ENCODE measurements at places on chromosomes 4 and X.

GRCh38 chr4:158051401-158052235 lies 121.2 kb downstream of the GASK1B start:
- no peak for DNase-seq

- DNase-seq = no peak
Observed at GRCh38 chrX:20609916-20610415, 343.3 kb upstream of the RPS6KA3 start.

- no peak for DNase-seq
Observed at GRCh38 chrX:101977106-101977505, 45.3 kb upstream of the ZMAT1 start.

DNA sequence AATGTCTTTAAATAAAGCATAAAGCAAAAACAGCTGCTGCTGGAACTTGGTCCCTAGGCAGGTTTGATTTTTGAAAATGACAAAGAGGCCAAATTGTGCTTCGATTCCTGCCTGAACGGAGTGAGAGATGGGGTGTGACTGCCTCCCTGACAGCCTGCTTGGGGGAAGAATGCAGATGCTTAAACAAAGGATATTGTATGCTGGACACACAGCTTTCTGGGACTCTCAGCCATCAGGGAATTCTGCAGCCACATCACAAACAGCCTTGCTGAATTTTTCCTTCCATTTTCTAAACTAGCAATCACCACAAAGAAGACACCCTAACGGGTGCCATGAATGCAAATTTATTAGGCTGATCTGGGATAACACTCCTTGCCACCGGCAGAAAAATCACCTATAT lies 83.9 kb upstream of the CPEB2 start:
- no peak for DNase-seq

DNA sequence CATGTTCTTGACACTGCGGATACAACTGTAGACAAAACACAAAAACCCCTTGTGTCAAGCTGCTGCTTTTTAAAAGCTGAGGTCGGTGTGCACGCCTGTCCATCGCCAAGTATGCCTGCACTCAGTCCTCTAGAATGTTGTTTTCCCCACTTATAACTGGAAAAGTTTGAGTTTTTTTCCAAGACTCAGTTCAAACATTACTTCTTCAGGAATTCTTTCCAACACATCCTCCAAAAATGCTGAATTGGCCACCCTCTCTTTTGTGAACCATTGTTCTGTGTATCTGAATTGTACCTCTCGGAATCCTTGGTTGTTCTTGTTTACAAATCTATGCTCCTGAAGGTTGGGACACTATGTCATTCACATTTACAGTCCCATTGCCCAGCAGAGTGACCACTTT lies 94.6 kb downstream of the REELD1 start:
- no peak for DNase-seq

DNA sequence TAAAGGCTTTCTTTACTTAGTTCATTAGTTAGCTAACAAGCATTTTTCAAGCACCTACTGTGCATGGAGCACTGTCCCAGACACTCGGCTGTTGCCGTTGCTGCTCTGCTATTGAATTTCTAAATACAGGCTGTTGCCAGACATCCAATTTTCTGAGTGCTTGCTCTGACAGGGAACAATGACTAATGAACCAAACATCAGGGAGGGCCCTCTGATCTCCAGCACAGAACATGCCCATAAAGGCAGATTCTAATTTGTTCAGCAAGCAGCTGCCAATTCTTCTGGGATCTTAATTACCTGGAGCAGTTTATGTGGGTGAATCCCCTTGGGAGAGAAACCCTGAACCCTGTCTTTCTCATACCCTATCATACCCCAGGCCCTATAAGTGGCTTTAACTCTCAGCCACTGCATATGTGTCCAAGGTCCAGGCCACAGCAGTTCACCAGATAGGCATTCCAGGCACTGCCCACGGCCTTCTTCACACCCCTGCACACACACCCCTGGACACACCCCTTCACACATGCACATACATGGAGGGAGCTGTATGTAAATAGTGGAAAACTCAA lies 27.9 kb downstream of the TSC22D3 start:
- DNase-seq = no peak

GRCh38 chrX:23660766-23661132 lies 6.5 kb upstream of the PRDX4 start:
- no peak for DNase-seq

GRCh38 chr4:118981171-118981838 lies 92.7 kb downstream of the SYNPO2 start:
- no peak for DNase-seq

DNA sequence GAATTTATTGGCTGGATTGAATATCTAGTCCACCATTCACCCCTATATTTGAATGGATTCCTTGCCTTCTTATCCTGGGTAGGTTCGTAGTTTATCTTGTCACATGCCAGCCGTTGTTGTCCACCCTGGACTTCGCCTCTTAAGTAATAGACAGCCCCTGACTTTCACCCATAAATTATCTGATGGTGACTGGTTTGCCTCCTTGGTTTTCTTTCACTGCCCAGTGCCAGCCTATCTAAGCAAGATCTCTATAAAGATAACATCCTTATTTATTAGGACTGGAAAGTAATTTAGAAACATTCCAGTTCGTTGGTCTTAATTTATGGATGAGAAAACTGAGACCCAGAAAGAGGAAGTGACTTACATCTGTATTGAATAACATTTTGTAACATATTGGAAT lies 410.3 kb downstream of the RPA4 start:
- no peak for DNase-seq

DNA sequence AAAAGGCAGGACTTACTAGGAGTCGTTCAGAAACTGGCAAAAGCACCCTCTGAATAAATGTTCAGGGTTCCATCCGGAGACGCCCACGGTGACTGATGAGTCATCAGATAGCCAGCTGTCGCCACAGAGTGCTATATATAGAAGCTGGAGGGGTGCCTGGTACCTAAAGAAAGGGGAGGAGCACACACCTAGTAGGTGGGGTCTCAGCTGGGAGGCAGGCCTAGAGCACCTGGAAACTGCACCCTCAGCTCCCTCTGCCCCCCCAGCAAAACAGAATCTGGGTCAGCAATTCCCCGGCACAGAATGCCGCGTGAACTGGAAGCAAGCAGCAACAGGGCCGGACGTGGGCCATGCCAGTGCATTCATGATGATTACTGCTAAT lies 242.0 kb downstream of the BCOR start:
- DNase-seq = peak; percentile 51

DNA sequence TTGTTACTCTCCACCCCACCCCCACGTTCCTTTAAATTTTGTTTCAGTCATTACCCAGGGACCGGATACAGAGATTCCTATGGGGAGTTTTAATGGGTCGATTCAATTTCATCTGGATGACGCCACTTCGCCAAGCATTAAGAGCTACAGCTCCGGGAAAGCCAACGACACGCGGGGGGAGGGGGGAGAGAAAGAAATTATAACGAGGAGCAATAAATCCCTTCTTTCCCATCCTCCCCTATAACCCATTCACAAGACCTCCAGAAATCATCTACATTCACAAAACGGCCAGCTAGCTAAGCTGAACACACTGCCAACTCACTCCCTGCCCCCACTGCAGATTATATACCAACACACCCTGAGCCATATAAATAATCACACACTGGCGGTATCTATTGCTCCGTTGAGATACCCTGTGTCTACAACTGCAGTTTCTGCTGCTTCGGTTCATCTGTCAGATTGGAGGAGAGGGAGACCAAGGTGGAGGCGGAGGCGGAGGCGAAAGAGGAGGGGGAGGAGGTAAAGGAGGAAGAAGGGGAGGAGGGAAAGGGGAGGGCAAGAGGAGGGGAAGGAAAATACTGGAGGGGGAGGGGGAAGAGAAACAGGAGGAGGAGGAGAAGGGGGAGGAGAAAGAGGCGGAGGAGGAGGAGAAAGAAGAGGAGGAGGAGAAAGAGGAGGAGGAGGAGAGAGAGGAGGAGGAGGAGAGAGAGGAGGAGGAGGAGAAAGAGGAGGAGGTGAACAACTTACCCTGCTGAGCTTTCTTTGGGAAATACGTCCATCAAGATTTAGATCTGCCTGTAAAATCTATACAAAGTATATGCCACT lies 113.9 kb upstream of the VAMP7 start:
- no peak for DNase-seq

- no peak for DNase-seq
Observed at GRCh38 chr4:40349561-40350198, 14.5 kb downstream of the CHRNA9 start.

DNA sequence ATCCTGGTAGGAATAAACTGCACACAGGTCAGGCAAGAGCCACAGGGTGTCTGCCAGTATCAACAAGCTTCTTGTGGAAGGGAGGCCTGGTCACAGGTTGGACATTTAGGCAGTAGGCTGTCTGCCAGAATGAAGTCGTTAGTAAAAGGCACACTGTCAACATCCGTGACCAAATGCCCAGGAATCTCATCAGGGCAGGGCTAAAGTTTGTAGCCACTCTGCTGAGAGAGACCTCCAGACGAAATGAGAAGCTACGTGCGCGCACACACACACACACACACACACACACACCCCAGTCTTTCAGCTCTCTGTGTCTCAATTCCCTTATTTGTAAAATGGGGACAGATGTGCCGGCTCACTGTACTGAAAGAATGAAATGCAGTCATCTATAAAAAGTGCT lies 408.7 kb upstream of the ZFP42 start:
- no peak for DNase-seq

DNA sequence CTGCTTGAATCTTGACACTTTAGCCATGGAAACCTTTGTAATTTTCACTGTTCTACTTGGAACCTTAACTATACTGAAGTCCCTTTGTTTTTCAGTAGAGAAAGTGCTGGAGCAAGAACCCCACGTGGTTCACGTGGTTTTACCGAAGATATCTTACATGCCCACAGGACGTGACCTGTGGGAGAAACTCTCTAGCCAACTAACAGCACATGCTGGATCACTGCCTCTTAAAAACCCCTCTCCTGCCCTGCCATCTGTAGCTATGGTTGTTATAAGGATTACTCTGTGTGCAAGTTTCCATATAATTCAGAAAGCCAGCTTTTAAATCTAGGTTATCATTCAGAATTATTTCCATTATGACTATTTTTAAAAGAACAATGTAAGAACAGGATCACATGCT lies 30.2 kb downstream of the SPANXD start:
- DNase-seq = no peak

DNA sequence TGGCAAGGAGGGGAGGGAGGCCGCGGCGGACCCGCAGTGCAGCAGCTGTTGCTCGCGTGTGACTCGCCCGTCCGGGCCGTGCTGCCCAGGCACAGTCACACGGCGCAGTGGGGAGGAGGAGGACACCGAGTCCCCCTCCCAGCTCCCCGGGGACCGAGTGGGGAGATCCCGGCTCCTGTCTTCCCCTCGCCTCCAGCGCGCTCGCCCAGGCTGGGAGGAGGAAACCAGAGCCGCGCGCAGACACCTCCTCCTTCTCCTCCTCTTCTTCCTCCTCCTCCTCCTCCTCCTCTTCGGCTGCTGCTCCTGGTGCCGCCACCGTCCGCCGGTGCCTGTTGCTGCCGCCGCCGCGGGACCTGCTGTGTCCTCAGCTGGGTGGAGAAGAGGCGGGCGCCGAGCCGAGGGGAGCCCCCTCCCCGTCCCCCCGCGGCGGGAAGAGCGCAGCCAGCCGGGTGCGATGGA lies at the start of gene TBC1D1:
Gene TBC1D1 (plus strand): TSS at position 284 of the 459 bp plus-strand sequence. CDS start 11,012 bp downstream, outside the sequence.
- DNase-seq = peak; percentile 13

- DNase-seq = no peak
Observed at GRCh38 chrX:140744085-140744484, 34.5 kb downstream of the LINC00632 start.

DNA sequence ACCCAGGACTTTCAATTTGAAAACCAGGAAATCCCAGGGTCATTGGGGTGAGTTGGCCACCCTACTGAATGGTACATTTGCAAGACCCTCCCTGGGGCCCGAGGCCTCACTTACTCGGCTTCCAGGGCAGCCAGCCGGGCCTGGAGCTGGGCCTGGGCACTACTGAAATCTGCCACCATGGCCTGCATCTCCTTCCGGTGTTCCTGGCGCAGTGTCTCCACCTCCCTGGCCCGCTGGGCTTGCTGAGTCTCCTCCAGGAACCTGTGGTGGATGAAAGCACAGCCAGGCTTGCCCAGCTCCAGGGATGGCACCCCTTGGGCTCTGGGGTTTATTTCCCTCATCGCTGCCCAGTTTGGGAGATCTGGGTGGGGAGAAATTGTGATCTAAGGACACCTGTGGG lies 24.7 kb downstream of the MED28 start:
- DNase-seq = no peak

DNA sequence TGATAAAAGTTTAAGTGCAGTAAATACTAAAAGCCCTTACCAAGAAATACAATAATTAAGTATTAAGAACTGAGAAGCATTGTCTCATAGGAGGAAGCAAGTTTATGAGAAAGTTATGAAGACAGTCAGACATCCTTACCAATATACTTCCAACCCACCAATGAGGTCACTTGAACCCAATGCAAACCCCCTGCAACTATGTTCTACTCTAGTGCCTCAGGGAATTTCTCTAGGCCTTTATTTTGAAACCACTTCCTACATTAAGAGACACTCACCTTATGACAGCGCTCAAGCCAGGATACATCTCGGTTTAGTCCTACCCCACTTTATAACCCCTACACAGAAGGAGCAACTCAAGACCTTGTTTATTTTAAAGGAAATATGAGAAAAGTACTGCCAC lies 61.3 kb downstream of the STPG2 start:
- DNase-seq = no peak

DNA sequence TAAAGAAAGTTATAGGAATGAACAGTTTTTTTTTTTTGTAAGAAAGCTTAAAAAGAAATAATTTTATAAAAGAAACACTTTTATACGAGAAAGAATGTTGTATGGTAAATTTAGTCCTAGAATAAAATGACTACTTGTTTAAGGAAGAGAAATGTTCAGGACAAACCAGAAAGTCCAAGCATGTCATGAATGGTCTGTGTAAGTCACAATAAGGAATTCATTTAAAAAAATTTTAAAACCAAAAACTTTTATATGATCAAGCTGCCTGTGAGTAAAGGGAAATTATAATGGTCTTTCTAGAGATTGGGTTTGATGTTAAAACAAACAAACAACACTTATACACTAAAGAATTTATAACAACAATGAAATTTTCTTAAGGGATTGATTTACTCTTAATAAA lies 858.9 kb upstream of the PCDH7 start:
- no peak for DNase-seq

GRCh38 chr4:141705048-141705746 lies 68.8 kb downstream of the IL15 start:
- DNase-seq = no peak

DNA sequence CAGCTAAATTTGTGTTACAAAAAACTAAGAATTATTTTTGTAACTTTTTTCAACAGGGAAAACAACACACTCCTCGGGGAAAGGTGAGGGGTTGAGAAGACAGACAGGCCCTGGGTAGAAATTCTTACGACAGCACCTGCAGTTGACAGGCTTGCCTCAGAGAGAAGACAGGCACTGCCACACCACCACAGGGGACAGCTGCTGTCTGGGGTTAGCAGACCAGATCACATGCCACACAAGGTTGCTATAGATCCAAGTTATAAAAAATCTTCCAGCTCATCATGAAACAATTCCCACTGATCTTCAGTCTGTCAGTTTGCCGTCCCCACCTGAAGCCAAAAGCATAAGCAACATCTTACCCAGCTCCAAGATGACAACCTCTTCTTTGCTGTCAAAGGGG lies 143.2 kb upstream of the ZCCHC13 start:
- no peak for DNase-seq

- DNase-seq = no peak
Observed at GRCh38 chr4:124423160-124423559, 289.4 kb downstream of the ANKRD50 start.

- no peak for DNase-seq
Observed at GRCh38 chrX:72306085-72306801, 529 bp upstream of the CITED1 start.

- DNase-seq = no peak
Observed at GRCh38 chr4:125115476-125115875, 199.3 kb upstream of the FAT4 start.
